ENCODE measurements at places on chromosomes 2 and 18.
A peak's percentile ranks its signal among the peaks of the same experiment; 100 is the strongest.

DNA sequence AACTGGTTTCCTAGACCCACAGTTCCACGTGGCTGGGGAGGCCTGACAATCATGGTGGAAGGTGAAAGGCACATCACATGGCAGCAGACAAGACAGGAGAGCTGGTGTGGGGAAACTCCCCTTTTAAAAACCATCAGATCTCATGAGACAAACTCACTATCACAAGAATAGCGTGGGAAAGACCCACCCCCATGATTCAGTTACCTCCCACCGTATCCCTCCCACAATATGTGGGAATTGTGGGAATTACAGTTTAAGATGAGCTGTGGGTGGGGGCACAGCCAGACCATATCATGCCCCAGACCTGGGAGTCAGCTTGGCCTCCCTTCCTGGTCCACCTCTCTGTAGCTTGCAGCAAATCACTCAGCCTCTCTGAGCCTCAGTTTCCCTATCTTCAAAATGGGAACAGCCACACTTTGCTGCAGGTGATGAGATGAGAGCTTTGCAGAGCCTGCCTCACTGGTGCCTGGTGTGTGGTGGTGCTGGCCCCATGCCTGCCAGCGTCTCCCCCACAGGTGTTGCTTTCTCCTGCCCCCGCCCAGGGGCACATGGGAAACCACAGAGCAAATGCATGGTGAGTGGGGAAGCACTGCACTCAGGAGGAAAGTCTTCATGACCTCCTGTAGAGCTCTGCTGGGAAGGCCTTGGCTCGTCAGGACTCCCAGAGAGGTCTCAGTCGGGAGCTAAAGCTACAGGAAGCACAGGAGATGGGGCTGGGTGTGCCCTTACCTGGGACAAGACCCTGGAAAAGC, 31.1 kb downstream of the GREB1 start:
- no peak for DNase-seq

GRCh38 chr18:32445846-32446245, 24.8 kb downstream of the GAREM1 start:
- DNase-seq = no peak

DNA sequence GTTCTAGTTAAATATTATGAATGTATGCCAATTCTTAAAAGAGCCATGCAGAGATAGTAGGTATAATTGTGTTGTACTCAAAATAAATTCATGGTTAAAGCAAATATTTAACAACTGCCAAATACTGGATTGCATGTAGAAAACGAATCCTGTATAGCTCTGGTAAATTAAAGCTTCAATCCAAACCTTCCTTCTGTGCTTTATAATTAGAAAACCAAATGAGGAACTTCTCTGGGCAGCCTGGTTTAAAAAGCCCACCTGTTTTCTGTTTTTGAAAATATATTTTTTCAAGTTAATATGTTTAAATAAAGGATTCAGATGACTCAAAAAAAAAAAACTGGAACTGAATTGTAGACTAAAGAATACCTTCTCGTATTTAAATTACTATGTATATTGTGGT, 48.3 kb upstream of the ITGA4 start:
- no peak for DNase-seq

GRCh38 chr2:203451689-203452088, 83.4 kb downstream of the RAPH1 start:
- DNase-seq = no peak

- DNase-seq = no peak
Measured at GRCh38 chr2:84702941-84703340, 177.9 kb downstream of the TRABD2A start.

DNA sequence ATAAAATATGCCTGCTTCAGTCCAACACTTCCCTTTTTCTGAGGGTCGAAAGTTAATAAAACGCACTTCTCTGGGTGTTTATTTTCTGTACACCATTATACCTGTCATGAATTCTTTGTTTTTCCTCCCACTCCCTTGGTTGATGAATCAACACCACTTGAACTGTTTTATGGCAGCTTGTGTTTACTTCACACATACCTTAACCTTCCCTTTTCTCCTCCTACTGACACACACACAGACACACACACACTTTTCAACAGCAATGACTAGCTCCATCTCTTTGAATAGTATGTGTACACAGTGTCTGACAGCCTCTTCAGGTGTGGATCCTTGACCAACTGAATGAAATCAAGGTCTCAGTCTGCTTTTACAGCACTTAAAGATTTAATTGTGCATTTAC, 91.3 kb downstream of the SATB2 start:
- DNase-seq = no peak

DNA sequence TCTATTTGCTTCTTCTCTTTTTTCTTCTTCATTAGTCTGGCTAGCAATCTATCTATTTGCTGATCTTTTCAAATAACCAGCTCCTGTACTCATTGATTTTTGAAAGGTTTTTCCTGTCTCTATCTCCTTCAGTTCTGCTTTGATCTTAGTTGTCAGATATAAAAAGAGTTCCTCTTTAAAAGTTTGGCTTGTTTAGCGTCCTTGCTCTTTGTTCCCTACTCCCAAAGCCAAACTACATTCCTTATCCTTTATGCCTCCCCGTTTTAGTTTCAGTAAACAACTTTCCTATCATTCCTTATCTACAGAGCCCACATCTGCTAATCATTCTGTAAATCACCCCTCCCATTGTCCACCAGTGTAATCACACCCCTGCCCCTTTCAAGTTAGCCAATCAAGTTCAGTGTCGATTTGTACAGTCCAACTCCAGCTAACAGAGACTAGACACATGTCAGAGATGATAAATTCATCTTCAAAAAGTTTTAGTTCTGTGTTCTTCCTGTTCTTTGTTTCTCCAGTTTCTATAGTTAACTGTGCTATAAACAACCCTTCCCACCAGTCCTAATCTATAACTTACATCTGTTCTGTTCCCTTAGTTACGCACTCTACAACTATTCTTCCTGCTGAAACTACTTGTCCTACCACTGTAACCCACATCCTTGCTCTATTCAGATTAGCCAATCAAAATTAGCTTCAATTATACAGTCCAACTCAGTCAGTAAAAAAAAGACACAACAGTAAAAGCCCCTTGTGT, 44.4 kb downstream of the TFPI start:
- no peak for DNase-seq

DNA sequence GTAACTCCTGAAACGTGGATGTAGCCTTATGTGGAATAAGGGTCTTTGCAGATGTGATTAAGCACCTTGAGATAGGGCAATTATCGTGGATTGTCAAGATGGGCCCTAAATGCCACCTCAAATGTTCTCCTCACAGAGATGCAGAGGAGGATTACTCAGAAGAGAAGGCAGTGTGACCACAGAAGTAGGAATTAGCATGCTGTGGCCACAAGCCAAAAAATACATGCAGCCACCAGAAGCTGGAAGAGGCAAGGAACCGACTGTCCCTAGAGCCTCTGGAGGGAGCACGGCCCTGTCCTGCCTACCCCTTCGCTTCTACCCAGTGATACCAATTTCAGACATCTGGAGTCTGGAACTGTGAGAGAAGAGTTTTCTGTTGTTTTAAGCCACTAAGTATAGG, 47.3 kb upstream of the MGAT5 start:
- DNase-seq = no peak

DNA sequence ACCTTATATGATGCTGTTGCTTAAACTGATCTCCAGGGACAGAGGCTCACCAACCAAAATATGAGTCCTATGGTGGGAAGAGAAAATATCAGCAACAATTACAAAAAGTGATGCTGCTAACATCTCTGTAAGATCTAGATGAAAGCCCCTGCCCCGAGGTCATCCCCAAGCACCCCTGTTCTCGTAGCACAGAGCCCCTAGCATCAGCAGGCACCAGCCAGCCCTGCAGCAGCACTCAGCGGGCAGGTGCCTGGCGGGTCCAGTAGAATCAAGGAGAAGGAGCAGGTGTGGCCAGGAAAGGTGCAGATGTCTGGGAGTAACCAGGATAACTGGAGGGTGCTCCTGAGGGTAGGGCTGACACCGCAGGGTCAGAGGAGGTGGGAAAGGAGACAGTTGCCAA, 474.2 kb upstream of the MYT1L start:
- DNase-seq = no peak

GRCh38 chr2:241217320-241218031, 29.0 kb downstream of the ANO7 start:
- peak; percentile 12 for DNase-seq

- no peak for DNase-seq
Measured at GRCh38 chr18:72768681-72769229, 99.0 kb downstream of the NETO1 start.

DNA sequence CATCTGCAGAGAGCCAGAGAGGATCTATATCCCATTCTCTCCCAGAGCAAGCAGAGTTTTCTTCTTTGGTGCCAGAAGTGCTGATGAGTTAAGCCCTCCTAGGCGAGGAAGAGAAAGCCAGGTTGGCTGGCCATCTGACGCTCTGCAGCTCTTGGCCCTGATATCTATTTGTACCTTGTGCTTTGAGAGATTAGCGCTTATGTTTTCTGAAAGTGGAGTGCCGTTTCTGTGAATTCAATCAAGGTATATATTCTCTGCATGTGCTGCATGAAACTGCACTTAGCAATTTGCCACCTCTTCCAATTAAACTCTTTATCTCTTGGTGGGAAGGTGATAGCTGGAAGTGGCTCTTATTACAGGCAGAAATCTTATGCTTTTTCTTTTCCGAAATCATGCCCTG, 177.5 kb downstream of the LPIN1 start:
- no peak for DNase-seq

DNA sequence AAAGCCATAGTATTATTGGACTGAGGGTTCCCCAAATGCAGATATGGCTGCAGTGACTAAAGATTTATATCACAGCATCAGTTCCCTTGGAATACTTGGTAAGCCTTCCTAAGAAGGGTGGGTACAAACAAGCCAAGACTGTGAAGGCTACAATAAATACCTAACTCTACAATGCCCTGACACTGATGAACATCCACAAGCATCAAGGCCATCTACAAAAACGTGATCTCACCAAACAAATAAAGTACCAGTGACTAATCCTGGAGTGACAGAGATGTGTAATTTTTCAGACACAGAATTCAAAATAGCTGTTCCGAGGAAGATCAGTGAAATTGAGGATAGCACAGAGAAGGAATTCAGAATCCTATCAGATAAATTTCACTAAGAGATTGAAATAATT, 254.5 kb downstream of the PARD3B start:
- no peak for DNase-seq

DNA sequence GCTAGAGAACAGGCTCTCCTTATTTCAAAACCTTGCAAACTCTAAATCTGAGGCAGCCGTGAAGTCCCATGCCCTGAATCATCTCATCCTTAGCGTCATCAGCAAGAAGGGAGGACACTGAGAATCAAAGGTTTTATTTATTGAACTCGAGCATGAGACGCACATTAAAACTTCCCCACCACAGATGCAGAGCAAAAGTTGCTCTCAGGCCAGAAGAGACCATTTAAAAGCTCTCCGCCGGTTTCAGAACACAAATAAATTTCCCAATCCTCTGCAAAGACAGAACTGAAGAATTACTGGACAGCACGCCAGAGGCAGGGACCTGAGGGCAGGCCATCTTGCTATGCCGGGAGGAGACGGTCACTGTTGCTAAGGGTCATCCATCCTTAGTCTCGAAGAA, 1.3 kb downstream of the AMMECR1L start:
- no peak for DNase-seq

- DNase-seq = no peak
Measured at GRCh38 chr18:5997361-5997760, 102.0 kb upstream of the TMEM200C start.

DNA sequence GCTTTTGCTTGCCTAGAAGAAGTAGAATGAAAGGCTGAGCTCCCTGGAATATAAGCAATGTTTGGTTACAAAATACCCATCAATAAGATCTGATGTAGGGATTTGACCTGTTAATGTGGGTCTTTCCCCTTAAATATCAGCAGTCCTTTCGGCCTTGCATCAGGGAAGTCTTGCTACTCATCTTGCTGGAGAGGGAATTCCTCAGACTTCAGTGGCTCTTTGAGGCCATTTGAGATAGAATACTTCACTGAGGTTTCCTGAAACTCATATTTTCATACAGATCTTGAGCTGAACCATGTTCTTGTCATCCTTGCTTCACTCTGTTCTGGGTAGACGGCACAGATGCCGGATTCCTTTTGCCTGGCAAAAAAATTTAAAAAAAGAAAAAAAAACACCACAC, 3.9 kb downstream of the TWIST2 start:
- DNase-seq = no peak

- DNase-seq = no peak
Measured at GRCh38 chr2:104599787-104600510, 254.0 kb upstream of the POU3F3 start.

Measured in activated CD4-positive, alpha-beta T cell treated with anti-CD3 and anti-CD28 coated beads, Interleukin-2, amount 50 U/mL, for 1 hour (primary cell).